ENCODE measurements at places on chromosomes 1 and 21. TPM values are rescaled to one million over a fixed set of nuclear protein-coding genes. Genes with fewer than 3 reads are reported as not detected.

Gene OR2L13
- not detected for total RNA-seq

DNA sequence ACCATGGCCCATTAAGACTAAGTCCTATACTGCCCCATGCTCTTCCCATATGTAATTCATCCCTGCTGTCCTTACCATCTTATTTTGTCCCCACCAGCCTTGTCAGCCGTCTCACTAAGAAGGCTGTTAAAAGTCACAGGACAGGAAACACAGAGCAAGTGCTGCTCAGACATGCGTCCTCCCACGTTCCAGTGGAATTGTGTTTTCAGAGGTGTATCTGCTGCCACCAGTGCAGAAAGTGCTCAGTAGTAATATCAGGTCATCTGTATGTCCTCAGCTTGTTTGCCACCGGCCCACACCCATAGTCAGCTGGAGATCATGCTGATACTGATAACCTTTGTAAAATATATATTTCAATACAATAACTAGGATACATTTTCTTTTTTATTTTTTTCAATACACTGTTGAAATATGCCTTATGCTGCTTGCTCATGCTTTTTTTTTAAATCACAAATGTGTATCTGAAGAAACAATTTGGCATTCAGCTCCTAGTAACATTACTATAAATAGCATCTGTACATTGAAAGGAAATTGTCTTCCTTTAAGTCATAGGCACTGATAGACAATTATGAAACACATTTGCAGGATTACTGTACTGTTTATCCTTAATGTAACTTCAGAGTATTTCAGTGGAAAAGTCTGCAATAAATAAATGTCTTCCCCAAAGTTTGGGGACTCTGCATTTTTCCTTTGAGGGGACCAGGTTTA lies 156.9 kb downstream of the EDEM3 start:
- H3K36me3 ChIP-seq: no peaks in the 10 kb centered on the region
- H3K27ac ChIP-seq: no peak overlapping the region
- no peaks in the 10 kb centered on the region for H3K27me3 ChIP-seq
- no peaks in the 10 kb centered on the region for H3K4me1 ChIP-seq

DNA sequence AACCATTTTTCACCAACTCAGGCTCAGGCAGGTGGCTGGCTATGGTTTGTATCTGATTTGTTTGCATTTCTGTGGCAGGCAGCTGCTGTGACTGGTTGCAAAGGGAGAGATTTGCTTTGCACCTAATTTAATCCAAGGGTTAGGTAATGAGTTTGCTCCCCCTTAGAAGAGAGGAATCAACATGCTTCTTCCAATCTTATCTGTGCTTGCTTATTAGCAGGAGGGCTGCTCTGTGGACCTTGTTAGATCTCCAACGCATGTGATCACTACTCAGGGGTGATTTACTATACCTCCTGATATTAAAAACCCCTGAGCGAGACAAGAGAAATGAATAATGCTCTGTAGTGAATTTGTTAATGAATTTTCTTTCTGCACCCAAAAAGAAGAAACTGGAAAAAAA lies 20.5 kb downstream of the OLFML3 start:
- H3K4me1 ChIP-seq: no peaks in the 10 kb centered on the region
- no peaks in the 10 kb centered on the region for H3K36me3 ChIP-seq
- H3K4me3 ChIP-seq: no peak overlapping the region
- no peak overlapping the region for H3K27ac ChIP-seq
- no peak for DNase-seq
- no peaks in the 10 kb centered on the region for H3K27me3 ChIP-seq

Gene LENEP
- total RNA-seq: 0.52 TPM

- no peaks in the 10 kb centered on the region for H3K27me3 ChIP-seq
- no peak overlapping the region for H3K4me3 ChIP-seq
- H3K36me3 ChIP-seq: no peaks in the 10 kb centered on the region
- H3K27ac ChIP-seq: no peak overlapping the region
- no peak for DNase-seq
Observed at GRCh38 chr21:29194847-29195246, 64.4 kb downstream of the MAP3K7CL start.

Gene HLCS
- total RNA-seq: 17.4 TPM

DNA sequence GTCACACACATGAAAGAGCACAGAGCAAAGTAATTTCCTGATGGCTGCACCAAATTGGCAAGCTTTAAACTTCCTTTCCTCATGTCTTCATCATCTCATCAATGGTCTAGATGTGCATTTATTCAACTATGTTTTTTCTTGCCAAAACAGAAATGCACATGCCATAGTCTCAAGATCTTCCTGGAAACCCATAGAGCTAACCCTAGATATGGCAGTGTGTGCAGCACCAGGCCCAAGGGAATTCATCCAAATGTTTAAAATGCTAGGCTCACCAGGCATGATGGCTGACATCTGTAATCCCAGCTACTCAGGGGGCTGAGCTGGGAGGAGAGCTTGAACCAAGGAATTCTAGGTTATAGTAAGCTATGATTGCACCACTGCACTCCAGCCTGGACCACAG lies 31.2 kb upstream of the PALMD start:
- no peak for DNase-seq
- no peaks in the 10 kb centered on the region for H3K4me1 ChIP-seq
- no peak overlapping the region for H3K4me3 ChIP-seq
- no peaks in the 10 kb centered on the region for H3K27me3 ChIP-seq
- no peak overlapping the region for H3K27ac ChIP-seq
- H3K36me3 ChIP-seq: no peaks in the 10 kb centered on the region

GRCh38 chr21:16891821-16892220 lies 621.0 kb upstream of the CXADR start:
- H3K27ac ChIP-seq: no peak overlapping the region
- no peaks in the 10 kb centered on the region for H3K27me3 ChIP-seq
- H3K4me3 ChIP-seq: no peak overlapping the region
- H3K36me3 ChIP-seq: no peaks in the 10 kb centered on the region
- no peak for DNase-seq

GRCh38 chr1:179166663-179167417 lies 62.6 kb downstream of the ABL2 start:
- no peaks in the 10 kb centered on the region for H3K27me3 ChIP-seq
- no peaks in the 10 kb centered on the region for H3K4me1 ChIP-seq
- H3K36me3 ChIP-seq: no peaks in the 10 kb centered on the region
- no peak for DNase-seq

GRCh38 chr1:101728029-101728428 lies 268.7 kb downstream of the OLFM3 start:
- DNase-seq: no peak
- H3K4me1 ChIP-seq: no peaks in the 10 kb centered on the region
- H3K36me3 ChIP-seq: no peaks in the 10 kb centered on the region
- H3K27ac ChIP-seq: no peak overlapping the region
- no peaks in the 10 kb centered on the region for H3K27me3 ChIP-seq
- H3K4me3 ChIP-seq: no peak overlapping the region

Gene PCSK9
- total RNA-seq: 18.7 TPM

Gene ZBTB8A
- 9.8 TPM for total RNA-seq

DNA sequence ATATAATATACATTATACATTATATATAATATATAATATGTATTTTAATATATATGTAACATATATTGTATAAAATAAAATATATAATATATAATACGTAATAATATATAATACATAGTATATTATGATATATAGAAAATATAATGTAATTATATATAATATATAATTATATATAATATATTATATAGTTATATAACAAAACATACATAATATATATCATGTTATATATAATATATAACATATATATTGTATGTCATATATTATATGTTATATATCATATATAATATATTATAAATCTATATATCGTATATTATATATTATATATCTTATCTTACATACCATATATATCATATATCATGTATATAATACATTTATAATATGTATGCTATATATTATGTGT lies 248.2 kb upstream of the TPTE start:
- no peak for DNase-seq
- no peak overlapping the region for H3K4me3 ChIP-seq
- H3K4me1 ChIP-seq: no peaks in the 10 kb centered on the region
- no peaks in the 10 kb centered on the region for H3K36me3 ChIP-seq
- H3K27ac ChIP-seq: no peak overlapping the region
- H3K27me3 ChIP-seq: no peaks in the 10 kb centered on the region
